ENCODE measurements at places on chromosomes 2 and 18.
A peak's percentile ranks its signal among the peaks of the same experiment; 100 is the strongest.

- DNase-seq: peak; percentile 73
Observed at GRCh38 chr18:47748847-47749599, 181.4 kb downstream of the SMAD2 start.

GRCh38 chr2:207891086-207891844 is 121.6 kb upstream of the FZD5 start:
- DNase-seq: no peak

DNA sequence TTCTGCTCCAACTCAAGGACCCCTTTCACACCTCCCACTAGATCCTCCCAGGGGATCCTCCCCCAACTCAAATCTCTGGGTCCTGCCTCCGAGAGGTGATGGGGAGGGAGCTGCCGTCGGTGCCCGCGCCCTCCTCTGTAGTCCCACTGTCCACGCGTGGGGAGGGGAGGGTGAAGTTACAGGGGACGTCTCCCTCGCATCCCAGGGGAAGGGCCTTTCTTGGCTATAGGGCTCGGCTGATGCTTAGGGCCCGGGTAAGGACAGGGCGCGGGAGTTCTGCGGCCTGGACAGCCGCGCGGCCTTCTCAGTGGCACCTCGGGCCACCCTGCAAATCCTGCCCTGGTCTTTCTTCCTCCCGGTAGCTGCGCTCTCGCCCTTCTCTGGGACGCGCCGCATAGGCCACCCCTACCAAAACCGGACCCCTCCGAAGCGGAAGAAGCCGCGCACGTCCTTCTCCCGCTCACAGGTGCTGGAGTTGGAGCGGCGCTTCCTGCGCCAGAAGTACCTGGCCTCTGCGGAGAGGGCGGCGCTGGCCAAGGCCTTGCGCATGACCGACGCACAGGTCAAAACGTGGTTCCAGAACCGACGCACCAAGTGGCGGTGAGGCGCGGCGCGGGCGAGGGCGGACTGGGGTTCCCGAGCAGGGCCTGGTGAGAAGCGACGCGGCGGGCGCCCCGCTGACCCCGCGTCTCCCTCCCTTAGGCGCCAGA is 1.2 kb downstream of the TLX2 start:
- no peak for DNase-seq

DNA sequence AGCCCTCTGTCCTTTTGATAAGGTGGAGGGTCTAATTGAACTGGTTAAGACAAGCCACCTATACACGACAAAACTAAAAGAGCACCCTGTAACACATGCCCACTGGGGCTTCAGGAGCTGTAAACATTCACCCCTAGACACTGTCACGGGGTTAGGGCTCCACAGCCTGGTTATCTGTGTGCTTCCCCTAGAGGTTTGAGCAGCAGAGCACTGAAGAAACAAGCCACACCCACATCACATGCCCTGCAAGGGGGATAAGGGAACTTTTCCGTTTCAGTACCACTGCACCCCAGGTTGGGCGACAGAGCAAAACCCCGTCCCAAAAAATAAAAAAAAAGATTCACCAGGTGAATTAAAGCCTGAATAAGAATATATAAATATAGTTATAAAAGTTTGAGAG is 913.7 kb upstream of the ACVR2A start:
- no peak for DNase-seq

DNA sequence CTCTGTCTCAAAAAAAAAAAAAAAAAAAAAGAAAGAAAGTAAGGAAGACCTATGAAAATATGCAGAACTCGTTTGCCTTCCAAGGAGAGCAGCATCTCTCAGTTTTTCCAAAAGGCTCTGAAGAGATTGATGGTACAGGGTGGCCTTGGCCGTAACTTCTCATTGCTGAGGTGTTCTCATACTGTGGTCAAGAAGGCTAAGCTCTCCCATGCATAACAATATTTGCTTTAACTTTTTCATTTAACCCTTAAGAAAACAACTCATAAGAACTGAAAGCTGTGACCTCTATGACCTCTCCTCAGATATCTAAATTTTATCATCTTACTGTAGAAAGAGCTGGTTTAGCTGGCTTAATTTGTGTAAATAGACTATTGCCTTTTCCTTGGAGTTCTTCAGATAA is 37.1 kb upstream of the GATA6 start:
- DNase-seq: no peak

DNA sequence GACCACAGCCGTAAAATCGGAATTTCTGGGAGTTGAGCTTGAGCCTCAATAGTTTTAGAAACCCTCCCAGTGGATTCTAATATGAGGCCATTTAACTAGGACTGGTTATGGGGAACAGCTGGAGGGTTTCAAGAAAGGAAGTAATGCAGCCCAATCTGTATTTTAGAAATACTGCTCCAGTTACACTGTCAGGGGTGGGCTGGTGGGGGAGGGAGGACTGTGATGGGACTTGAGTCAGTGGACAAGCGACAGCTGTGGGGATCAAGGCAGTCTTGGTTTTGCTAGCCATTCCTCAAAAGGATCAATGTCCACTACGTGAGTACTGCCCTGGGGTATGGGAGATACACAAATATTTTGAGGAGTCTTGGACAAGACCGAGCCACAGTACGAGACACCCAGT is 34.8 kb downstream of the ASB1 start:
- no peak for DNase-seq

- DNase-seq: no peak
Observed at GRCh38 chr2:213320604-213321003, 36.3 kb downstream of the SPAG16 start.

GRCh38 chr2:189954989-189955388 is 107.5 kb downstream of the MSTN start:
- DNase-seq: no peak

DNA sequence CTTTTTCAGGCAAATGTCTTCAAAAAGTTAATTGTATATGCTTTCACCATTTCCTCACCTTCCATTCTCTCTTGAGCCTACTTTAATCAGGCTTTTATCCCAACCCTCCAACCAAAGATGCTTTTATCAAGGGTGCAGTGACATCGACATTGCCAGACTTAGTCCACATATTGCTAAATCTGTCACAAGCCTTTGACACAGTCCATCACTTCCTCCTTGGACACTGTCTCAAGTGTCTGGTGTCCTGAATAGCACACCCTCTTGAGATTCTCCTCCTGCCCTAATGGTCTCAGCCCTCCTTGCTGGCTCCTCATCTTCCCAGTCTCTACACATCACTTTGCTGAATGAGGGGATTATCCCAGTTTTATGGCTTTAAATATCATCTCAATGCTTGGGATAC is 147.5 kb upstream of the SLC39A10 start:
- DNase-seq: no peak

- DNase-seq: no peak
Observed at GRCh38 chr2:150211164-150211631, 276.3 kb downstream of the RND3 start.

- DNase-seq: no peak
Observed at GRCh38 chr2:8494589-8494988, 187.3 kb upstream of the ID2 start.

DNA sequence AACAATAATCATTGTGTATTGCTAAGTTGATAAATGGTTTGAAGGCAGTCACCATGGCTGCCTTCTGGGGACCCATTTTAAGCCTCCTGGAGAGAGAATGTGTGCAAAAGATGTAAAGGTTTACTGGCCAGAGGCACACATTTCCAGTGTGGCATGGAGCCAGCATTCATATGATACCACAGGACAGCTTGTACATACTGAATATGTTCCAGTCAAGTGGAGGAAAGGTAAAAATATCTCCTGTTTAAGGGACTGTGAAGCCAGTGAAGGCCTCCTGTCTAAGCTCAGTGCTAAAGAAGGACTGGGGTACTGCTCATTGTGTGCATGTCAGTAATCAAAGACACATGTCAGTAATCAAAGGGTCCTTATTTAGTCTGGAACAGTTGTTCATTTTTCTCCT is 119.2 kb downstream of the BABAM2 start:
- DNase-seq: no peak

DNA sequence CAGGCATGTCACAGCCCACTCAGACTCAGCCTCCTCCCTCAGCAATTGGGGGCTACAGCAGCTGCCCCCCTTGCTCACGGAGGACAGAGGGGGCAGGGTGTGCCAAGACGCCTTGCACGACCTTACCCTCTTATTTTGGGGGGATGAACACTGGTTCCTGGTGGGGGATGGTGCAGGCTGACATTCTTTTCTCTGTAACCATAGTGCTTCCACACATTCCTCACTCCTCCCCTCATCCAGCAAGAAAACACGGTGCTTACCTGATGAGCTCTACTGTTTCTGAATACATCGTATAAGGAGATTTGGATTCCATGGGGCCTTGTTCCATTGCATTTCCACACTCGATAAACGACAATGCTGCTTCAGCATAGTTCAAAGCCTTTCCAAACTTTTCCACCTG is 75.4 kb upstream of the REV1 start:
- DNase-seq: no peak

- no peak for DNase-seq
Observed at GRCh38 chr2:239979243-239980023, 45.7 kb downstream of the NDUFA10 start.

DNA sequence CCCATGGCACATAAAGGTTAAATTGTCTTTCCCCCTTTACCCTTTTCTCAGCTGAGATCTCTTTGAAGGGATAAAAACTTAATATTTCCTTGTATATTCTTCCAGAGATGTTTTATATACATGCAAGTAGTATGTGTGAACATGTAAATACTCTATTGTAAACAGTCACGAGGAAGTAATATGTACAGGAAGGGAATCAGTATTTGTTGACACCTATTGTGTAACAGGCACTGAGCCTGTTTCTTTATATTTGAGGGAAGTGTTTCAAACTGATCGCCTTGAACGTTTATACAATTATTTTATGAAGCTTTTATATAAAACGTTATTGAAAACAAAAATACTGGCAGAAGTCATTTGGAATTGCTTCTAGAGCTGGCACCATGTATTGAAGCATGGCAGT is 13.2 kb downstream of the RALBP1 start:
- DNase-seq: no peak

GRCh38 chr2:168717790-168718502 is 84.5 kb upstream of the NOSTRIN start:
- DNase-seq: no peak

DNA sequence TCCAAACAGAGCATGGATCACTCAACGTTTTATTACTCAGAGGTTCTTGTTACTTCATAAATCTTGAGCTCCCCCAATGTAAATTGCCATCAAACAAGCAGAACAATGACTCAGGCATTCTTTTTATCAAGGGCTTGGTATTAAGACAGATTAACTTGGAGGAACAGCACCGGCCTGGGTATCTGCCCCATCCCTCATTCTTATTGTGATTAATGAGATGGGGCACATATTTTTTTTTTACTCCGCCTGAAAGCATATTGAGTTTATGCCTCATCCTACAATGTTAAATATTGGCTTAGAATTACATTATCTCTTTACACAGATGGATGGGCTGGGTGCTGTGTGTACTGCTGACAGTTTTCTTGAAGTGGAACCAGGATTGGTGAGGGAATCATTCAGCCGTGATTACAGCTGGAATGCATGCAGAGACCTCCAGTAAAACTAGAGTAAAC is 387.3 kb downstream of the CLIP4 start:
- peak; percentile 60 for DNase-seq

DNA sequence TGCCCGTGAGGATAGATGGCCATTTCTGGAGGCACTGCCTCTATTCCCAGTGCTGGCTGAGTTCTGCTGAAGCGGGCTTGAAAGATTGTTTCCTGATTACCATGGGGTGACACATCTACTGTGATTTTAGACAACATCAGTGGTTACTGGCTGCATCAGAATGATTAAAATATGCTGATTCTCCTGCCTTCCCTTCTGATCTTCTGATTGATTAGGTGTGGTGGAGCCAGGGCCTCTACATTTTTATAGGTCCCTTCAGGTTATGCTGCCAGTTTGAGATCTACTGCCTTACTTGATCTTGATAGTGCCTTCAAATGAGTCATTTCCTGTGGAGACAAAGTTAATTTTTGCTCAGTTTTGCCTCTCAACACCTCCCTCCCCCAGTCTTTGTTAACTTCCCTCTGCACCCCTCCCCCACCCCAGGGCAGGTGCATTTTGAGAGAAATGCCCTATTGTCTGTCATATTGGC is 31.6 kb upstream of the SNORC start:
- DNase-seq: peak; percentile 47

GRCh38 chr2:219578811-219579613 is 6.9 kb downstream of the INHA start:
- no peak for DNase-seq

DNA sequence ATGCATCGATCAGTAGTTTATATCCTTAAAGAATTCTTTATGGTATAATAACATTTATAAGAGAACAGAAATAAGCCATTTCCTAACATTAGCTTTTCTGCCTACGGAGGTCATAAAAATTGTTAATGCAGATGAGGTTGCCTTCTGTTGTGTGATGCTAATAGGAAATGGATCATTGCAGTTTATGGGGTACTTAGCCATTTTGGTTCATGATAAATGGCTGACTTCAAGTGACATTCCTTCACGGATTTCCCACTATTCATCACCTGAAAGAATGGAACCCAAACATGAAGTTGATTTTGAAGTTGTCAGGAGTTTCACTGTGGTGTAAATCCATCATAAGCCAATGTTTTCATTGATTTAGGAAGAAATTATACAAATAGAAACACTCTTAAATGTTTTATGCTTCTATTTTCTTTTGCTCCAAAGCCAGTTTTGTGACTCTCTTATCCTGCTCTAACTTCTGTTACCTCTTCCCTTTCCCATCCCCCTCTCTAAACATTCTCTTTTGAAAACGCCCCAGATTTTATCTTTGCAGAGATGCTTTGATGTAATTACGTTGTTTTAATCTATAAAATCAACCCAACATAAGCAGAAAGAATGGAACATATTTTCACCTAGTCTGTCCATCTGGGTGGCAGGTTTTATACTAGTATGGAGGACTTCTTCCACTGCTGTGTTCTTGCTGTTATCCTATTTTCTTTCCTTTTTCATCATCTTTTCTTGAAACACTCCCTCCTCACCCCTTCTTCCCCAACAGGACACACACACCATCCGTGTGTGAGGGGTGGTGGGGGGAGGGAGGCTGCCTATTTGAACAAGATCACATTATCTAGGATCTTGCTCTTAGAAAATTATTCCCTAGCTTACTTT is 58.2 kb downstream of the GREB1L start:
- peak; percentile 8 for DNase-seq

DNA sequence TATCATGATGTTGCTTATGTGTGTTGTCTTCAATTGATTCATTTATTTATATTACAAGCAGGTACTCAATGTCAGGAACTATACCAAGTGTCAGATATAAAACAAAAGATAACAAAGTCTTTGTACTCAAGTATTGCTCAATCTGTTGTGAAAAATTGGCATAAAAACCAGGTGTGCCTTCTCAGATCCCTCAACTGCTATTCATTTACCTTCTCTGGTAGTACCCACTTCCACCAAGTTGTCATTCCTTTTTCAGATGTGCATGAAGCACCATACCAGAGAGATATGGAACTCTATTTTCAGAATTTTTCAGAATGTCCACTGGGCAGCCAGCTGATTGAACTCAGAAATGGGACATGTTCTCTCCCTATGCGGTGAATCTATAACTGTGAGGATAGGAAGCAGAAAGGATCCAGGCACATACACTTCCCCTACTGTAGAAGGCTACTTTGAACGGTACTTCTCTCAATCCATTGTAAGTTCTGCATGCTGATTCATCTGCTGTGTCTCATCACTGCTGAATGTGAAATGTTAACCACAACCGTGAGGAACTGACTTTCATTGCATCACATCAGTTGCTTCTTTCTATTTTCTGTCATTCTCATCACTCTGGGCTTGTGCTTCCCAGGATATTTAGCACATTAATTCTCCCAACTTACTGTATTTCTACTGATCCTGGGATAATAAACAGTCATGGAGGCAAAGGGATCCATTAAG is 1621.3 kb downstream of the SUCLG1 start:
- DNase-seq: no peak

All from A673 (cell line).